Stimulated activated CD4-positive, alpha-beta T cell treated with anti-CD3 and anti-CD28 coated beads, TNF-alpha, amount 100 ng/mL, for 48 hours (primary cell): ENCODE measurements at places on chromosomes 5 and 9.

DNA sequence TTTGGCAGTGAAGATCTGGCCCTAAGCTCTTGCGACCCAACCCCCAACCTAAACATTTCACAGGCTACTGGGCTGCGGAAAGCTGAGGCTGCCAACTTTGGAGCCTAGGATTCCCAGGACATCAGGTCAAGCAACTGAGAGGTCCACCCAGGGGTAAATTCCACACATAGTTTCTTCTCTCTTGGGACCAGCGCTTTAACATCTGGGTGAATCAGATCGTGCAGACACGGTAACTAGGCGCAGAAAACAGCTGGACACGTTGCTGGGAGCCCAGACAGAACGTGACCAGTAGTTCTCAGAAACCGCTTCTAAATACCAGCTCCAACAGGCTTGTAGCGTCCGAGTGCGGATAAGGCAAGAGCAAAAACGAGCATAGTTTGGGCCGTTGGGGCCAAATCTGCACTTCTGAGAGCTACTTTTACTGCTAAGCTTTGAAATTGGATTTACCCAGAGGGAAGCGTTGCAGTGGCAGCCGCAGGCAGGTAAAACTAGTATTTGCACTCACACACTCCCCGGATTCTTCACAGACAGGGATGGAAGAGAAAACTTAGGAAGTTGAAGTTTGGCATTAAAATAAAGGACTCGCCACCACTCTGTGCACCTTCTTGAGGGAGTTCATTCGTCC lies 11.8 kb downstream of the ITGA1 start:
- DNase-seq: no peak

DNA sequence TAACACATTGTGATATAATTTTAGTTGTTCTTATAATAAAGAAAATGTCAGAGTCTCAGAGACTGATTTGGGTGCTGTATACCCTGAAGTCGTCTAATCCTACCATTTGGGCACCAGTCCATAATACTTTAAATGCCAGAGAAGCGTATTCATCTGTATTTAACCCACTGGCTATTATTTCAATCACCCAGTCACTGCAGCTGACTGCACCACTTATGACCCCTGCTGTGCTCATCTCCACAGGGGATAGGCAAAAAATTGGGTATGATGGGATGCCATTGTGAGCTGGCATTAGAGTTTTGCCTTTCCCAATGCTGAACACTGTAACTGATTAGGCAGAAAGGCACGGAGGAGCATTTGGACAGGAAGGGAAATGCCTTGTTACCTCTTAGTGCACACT lies 599.7 kb downstream of the CAAP1 start:
- no peak for DNase-seq

- DNase-seq: no peak
Observed at GRCh38 chr5:38799556-38800377, 46.0 kb upstream of the OSMR start.

GRCh38 chr5:76790632-76791290 lies 28.1 kb upstream of the F2RL1 start:
- DNase-seq: peak; percentile 4

- no peak for DNase-seq
Observed at GRCh38 chr5:6734243-6734700, 21.0 kb downstream of the TENT4A start.

DNA sequence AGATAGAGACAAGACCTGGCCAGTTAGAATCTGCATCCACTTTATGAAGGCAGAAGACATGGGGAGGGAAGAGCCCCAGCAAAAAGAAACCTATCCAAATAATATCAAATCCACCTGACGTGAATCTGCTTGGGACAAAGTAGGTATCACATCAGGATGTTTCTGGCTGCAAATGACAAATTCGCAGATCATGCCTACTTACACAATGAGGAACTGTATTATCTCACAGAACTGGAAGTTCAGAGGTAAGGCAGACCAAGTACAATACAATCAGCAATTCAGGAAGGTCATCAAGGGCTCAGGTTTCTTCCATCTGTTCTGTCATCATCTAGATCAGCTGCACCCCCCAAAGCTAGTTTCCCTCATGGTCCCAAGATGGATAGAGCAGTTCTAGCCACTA lies 13.2 kb upstream of the NR4A3 start:
- DNase-seq: no peak

- DNase-seq: no peak
Observed at GRCh38 chr5:120532835-120533234, 68.7 kb downstream of the PRR16 start.

- DNase-seq: no peak
Observed at GRCh38 chr5:115168829-115169486, 750 bp downstream of the TRIM36 start.

DNA sequence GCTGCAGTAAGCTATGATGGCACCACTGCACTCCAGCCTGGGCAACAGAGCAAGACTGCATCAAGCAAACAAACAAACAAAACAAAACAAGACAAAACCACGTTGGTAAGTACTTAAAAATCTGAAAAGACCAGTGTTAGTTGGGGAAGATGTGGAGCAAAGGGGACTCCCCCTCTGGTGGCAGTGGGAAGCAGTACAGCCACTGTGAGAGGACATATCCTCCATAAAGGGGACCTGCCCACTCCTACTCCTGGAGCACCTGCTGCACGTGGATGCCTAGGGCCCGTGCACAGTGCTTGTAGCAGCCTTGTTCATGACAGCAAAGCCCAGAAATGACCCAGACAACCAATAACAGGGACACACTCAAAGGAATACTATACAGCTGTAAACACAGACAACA lies 17.0 kb upstream of the IPPK start:
- DNase-seq: no peak

GRCh38 chr9:135908093-135908753 lies 877 bp upstream of the CAMSAP1 start:
- DNase-seq: no peak

DNA sequence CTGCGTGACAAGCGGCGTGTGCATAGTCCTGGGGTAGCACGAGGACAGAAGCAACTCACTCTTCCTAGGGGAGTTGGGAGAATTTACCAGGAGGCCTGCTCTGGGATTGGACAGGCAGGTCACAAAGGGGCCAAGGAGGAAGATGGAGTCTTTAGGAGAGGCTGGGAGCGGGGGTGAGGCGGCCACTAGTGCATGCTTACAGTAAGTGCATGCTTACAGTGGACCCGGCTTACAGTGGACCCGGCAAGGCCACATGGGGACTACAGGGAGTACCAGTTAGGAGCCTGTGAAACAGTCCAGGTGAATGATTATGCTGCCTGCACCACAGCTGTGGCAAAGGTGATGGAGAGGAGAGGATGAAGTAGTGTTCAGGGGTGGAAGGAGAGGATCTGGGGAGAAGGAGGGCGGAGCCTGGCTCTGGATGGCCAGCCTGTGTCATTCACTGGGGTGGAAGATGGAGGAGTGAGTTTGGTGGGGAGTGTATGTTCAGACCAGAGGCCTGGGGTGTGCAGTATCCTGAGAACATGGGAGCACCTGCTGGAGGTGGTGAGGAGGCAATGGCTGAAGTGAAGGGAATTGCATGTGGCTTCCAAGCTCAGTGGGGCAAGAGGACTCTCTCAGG lies 78.7 kb downstream of the CRB2 start:
- DNase-seq: no peak

- DNase-seq: no peak
Observed at GRCh38 chr5:23139338-23140171, 286.4 kb upstream of the CDH12 start.

DNA sequence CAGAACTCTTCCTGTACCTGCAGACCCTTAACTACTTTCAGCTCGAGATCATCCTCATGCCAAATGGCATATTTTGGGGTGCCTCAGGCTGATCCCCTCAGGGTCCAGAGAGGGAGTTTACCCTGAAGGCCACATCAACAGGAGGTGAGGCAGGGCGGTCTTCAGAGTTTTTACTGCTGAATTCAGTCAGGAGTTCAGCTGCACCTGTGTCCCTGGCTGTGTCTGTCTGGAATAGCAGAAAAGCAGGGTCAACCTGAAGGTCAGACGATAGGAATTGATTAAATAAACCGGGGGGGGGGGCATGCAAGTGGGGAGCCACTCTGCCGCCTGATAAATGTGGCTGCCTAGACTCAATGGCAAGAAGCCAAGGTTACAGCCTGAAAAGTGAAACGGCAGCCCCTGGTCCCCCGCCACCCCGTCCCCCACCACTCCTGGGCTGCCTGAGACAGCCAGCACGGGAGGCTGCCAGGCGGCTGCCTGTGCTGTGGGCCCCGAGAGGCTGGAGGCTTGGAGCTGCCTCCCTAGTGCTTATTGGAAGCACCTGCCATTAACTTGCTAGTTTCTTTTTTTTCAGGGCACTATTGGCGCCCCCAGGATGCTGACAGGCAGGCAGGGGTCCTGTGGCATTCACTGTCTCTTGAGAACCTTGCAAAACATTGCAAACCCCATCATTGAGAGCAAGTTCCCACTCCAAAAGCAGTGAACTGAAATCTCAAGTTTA lies 182.7 kb upstream of the PPP1R26 start:
- DNase-seq: no peak

GRCh38 chr9:95171596-95171995 lies 145.9 kb downstream of the FANCC start:
- no peak for DNase-seq

- DNase-seq: no peak
Observed at GRCh38 chr9:114174876-114175771, 19.8 kb downstream of the COL27A1 start.

GRCh38 chr9:96253059-96253696 lies 48.8 kb downstream of the HSD17B3 start:
- no peak for DNase-seq

DNA sequence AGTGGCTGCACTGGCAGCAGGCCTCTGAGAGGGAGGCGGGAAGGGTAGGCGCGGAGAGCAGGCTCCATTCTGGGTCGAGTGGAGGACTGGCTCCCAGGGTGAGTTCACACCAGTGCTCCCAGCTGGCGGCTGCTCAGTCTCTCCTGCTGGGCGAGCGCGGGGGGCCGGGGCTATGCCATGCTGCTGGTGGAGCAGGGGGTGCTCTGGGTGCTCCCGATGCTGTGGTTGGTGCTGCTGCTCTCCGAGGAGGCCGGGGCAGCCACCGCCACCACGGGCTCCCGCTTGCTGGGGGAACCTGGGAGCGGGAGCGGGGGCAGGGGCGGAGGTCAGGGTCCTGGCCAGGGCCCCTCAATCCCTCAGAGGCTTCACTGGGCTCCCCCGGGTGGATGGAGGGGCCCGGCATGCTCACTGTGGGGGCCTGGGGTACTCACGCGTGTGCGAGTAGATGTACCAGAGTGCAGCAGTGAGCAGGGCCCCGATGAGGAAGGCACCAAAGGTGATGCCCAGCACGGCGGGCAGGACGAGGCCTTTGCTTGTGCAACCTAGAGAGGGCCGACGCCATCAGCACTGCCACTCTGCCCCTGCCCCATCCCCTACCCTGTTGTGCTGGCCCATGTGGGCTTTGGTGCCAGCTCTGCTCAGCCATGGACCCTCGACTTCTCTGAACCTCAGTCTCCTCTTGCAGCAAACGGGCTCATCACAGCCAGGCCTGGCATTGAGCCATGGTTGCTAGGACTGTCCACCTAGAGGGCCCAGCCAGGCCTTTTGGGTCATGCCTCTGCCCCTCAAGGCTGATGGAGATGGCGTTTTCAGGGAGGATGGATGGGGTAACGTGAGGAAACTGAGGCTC lies 13.1 kb downstream of the FPGS start:
- no peak for DNase-seq

DNA sequence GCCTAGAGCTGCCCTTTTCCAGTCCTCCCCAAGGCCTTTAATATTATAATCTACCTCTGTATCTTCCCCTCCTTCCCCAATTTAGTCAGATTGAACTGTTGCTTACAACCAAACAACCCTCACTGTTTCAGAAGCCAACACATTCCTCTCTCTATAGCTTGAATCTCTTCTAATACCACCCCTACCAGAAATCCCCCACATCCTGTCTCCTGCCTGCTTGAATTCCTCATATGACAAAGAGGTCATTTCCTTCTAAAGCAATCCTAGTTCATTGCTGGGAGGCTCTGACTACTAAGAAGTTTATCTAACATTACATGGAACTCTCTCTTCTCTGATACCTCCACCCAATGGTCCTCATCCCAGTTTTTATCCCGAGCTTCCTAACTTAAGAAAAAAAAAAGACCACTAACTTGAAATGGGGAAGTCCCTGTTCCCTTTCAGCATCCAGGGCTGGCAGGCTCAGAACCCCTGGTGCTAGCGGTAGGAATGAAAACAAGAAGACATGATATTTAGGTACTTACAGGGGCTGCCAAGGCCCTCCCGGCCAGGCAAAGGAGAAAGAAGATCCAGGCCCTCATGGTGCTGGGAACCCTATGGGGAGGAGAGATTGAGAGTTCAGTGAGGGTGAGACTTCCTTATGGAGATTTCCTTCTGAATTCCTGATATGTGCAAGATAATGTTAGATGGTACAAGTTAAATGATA lies 11.0 kb downstream of the SPARC start:
- DNase-seq: no peak

- DNase-seq: no peak
Observed at GRCh38 chr9:89883401-89884341, 278.9 kb downstream of the GADD45G start.

GRCh38 chr9:77133011-77133410 lies 44.3 kb upstream of the VPS13A start:
- DNase-seq: no peak

DNA sequence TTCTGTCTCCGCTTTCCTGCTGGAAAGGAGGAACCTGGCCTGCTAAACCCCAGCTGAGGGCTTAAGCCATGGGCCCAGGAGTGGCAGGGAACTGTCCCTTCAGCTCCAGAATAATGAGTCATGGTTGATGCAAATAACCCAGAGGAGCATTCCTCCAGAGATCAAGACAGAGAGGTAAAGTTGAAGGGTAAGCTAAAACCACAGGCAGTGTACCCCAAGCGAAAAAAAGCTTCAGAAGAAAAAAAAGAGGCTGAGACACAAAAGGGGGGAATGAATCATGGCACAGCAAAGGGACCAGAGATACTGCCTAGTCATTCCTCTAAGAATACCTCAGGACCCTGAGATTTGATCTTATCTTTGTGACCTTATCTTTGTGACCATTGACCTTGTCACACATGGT lies 199.5 kb upstream of the TAS2R1 start:
- DNase-seq: no peak

GRCh38 chr5:124644138-124644537 lies 102.3 kb downstream of the ZNF608 start:
- no peak for DNase-seq

DNA sequence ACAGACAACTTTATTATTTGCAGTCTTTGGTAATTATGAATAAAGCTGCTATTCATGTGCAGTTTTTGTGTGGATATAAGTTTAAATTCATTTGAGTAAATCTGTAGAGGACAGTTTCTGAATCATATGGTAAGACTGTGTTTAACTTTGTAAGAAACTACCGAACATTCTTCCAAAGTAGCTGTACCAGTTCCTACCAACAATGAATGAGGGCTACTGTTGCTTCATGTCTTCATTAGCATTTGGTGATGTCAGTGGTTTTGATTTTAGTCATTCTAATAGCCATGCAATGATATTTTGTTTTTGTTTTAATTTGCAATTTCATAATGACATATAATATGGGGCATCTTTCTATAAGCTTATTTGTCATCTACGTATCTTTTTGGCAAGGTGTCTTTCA lies 501.3 kb upstream of the RORB start:
- no peak for DNase-seq

DNA sequence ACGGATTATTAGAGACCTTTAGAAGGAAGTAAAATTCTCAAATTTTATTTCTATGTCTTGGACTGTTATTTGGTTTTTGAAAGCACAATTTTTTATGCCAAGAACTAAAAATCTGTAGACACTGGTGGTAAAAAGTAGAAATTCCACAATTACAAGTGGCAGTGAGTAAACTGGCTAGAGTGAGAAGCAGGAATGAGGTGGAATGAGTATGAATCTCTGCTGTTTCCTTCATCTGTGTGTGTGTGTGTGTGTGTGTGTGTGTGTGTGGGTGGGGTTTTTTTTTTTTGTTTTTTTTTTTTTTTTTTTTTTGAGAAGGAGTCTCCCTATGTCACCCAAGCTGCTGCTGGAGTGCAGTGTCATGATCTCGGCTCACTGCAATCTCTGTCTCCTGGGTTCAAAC lies 94.2 kb downstream of the TLE4 start:
- no peak for DNase-seq
